ENCODE measurements at places on chromosomes 3 and 15. TPM values are rescaled to one million over a fixed set of nuclear protein-coding genes. Genes with fewer than 3 reads are reported as not detected.

The SCN5A gene
- 0.39 TPM for total RNA-seq

The SNURF gene
- 19.1 TPM for total RNA-seq

The GHSR gene
- total RNA-seq, result not detected

The CPB1 gene
- total RNA-seq, result 8.7 TPM

The MUSTN1 gene
- 9.6 TPM for total RNA-seq

The SLC51A gene
- 0.49 TPM for total RNA-seq
